Anterior cingulate cortex (tissue), 58 donors: ENCODE measurements at places on chromosomes 7 and 10.

DNA sequence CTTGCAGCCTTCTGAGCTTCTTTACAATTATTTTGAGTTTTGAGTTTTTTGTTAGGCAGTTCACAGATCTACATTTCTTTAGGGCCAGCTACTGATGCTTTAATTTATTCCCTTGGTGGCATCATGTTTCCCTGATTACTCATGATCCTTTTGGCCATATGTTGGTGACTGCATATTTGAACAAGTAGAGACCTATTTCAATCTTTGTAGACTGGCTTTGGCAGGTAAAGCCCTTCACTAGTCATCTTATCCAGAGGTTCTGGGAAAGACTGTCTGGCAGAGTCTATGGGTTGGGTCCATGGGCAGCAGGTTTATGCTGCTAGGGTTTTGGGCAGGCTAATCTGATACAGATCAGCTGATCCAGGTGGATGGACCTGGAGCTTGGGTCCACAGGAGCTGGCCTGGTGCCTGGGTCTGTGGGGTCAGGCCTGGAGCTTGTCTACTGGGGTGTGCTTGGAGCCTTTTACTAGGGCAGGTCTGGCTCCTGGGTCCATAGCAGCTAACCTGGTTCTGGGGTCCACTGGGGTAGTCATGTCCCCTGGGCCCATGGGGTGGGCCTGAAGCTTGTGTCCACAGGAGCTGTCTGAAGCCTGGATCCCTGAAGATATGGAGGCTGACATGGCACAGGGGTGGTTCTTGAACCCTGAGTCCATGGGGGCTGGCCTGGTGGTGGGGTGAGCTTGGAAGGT, 72.7 kb downstream of the GPR85 start:
- no peak for DNase-seq

DNA sequence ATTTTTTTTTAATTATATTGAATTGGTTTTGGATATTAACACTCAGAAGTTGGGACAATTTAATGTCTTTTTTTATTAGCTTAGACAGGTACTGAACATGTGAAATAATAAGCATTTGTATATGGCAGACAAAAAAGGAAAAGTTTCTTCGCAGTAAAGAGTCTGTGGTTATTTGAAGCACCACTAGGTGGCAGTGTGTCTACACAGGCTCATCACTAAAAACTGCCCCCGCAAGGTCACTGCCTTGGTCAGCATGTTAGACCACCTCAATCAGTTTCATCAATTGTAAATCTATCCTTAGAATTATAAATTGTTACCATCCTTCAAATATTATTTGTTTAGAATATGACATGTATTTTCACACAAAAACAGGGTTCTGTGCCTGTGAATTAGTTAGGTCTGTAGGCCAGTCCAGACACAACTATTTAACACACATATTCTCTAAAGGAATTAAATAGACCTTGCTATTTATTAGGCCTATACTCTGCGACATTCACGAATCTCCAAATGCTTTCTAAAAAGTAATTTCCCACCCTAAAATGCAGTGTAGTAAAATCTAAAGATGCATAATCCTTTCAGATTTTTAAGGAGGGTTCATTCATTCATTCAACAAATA, 17.0 kb downstream of the PNLIPRP3 start:
- DNase-seq = no peak

DNA sequence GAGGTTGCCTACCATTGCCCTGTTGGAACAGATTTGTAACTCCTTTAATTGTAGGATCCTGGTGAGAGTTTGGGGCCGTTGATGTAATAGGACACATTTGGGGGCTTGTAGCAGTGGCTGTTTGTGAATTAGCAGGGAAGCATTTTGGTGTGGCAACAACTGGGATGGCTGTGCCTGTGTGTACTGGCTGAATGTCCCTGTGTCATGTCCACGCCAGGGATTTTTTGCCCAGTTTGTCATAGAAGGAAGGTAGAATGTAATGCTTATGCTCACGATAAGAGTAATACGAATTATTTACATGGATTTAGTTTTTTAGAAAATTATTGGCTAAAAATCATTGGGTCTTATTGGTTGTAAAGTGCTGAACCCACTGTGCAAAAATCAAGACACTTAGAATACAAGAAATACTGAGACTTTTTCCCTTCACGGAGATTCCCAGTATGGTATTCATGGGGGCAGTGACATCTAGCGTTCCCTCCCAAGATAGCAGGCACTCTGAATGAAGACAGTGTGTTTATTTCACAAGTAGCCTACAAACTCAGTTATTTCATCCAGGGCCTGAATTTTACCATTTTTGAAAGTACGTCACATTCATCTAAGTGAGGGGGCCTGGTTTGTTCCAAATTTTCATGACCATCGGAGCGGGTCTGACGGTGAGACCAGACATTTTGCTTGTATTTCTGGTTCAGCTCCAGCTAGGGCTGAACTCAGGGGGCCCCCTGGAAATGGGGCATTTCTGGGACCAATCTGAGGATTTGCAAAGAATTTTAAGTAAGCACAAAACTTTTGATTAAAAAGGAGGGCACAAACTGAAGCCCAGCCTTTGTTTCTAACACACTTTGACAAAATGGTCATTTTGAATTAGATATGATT, 74.7 kb downstream of the CACNB2 start:
- DNase-seq = no peak

GRCh38 chr7:50450590-50451032, 461 bp upstream of the FIGNL1 start:
- DNase-seq = peak; percentile 63

DNA sequence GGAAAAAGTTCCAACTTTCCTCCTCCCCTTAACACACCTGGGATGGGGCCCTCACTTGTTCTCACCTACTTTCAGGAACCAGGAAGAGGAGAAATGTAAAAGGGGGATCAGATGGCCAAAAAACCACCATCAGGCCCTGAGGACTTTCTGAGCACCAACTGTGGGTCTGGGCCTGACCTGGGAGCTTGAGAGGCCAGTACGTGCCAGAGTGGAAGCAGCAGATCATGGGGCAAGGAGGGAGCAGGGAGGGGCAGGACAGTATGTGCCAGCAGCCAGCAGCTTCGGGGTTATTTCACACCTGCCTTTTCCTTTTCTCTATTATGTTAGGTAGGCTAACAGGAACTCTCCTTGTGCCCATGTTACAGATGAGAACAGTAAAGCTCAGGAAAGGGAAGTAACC, 118.8 kb upstream of the UNC5B start:
- no peak for DNase-seq

GRCh38 chr10:71799112-71799511, 25.8 kb upstream of the VSIR start:
- DNase-seq = no peak

- no peak for DNase-seq
Measured at GRCh38 chr7:56174346-56174874, 58.2 kb upstream of the NUPR2 start.

GRCh38 chr7:157526005-157526912, 189.5 kb downstream of the DNAJB6 start:
- DNase-seq = no peak

GRCh38 chr10:14439451-14440259, 108.9 kb upstream of the FRMD4A start:
- no peak for DNase-seq

DNA sequence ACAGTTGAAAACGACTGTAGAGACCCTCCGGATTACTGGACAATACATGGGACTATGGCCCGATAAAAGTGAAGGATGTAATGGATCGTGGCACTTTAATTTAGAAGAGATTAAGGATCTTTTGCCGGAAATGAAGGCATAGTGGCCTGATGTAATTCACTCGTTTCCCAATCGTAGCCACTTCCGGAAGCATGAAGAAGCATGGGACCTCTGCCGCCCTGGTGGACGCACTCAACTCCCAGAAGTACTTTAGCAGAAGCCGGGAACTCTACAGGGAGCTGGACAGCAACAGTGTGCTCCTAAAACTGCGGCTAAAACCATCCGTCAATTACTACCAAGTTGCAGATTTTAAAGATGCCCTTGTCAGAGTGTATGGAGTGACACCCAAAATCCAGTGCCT, 59.6 kb upstream of the NUPR2 start:
- no peak for DNase-seq

GRCh38 chr7:11213266-11213665, 239.6 kb downstream of the PHF14 start:
- no peak for DNase-seq

GRCh38 chr10:71725998-71726579, 6.5 kb upstream of the C10orf105 start:
- DNase-seq = no peak

DNA sequence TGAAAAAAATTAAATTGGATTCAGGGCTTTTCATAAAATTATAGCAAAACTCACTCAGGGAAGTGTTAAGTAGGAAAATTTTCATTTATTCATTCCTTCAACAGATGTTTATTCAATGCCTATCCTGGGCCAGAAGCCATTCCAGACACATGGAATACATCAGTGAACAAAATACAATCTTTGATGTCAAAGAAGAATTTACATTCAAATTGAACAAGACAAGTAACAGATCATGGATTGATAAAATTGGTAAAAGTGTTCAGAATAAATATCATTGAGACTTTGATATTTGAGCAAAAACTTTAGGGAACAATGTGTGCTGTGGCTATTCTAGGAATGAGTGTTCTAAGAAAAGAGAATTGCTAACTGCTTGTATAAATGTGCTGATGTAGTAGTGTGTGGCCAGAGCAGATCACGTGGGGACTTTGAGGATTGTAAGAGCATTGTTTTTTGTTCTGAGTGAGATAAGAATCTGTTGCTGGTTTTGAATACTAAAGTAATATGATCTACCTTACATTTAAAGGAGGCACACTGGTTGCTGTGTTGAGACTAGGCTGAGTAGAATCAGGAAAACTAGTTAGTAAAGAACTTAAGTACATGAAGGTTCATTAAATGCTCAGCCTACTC, 957.2 kb downstream of the PCDH15 start:
- no peak for DNase-seq

GRCh38 chr10:122229666-122230065, 41.4 kb upstream of the BTBD16 start:
- no peak for DNase-seq

DNA sequence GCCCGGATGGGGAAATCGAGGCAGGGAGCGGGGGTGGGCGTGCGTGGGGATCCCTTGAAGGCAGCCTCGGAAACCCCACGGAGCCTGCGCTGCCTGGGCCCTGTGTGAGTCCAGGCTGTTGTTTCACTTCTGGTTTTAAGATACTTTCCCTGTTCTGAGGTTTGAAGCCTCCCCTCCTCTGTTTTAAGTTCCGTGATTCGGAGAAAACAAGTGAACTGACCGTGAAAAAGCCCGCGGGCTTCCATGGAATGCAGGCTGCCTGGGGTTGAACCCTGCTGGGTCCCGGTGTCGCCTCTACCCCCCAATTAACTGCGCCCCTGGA, 401 bp downstream of the LRRC27 start:
- no peak for DNase-seq

- DNase-seq = no peak
Measured at GRCh38 chr10:58641095-58641531, 128.4 kb downstream of the BICC1 start.

DNA sequence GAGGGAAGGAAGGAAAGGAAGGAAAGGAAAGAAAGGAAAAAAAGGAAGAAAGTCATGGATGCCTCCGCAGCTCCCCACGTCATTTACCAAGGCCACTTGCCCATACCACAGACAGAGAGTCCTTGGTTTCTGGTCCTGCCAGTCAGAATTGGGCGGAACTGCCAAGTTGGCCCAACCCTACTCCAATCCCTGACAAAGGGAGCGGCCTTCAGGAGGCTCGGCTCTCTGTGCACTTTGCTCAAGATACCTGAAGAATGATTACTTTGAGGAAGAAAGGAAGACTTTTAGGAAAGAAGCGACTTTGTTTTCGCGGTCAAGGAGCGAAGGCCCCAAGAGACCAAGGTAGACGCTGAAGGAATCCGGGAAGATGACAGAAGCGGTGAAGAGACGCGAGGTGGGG, 49.1 kb upstream of the FXYD4 start:
- no peak for DNase-seq

- no peak for DNase-seq
Measured at GRCh38 chr7:91656541-91657482, 223.7 kb downstream of the MTERF1 start.

GRCh38 chr7:151830121-151830830, 46.6 kb downstream of the PRKAG2 start:
- no peak for DNase-seq

GRCh38 chr10:1545524-1545923, 191.8 kb downstream of the ADARB2 start:
- no peak for DNase-seq

DNA sequence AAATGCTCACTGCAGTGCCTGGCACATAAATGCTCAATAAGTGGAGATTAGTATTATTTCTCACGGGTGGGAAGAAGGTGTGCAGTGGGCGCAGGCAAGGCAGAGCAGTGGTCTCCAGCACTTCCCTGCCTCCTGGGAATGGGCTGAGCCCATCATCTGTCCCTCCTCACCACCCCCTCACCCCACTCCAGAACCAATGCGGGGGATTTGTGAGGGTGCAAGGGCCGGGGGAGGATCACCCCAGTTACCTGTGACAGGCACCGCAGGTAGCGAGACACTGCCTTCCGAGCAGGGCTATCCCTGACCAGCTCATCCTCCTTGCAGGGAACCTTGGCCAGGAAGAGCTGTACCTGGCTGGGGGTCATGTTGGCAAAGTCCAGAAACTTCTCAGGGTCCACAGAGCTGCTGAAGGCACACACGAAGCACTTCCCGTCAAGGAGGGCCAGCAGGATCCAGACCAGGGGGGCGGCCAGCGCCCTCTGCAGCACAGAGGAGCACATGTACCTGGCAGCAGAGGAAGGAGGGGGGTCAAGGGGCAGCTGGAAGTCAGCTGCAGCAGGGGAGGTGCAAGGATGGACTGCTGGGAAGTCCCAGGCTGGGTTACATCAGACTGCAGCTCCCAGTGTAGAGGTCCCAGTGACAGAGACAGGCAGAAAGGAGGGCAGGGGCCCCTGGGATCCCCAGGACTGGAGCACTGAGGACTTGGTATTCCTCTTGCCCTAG, 2.8 kb downstream of the CALHM3 start:
- no peak for DNase-seq

DNA sequence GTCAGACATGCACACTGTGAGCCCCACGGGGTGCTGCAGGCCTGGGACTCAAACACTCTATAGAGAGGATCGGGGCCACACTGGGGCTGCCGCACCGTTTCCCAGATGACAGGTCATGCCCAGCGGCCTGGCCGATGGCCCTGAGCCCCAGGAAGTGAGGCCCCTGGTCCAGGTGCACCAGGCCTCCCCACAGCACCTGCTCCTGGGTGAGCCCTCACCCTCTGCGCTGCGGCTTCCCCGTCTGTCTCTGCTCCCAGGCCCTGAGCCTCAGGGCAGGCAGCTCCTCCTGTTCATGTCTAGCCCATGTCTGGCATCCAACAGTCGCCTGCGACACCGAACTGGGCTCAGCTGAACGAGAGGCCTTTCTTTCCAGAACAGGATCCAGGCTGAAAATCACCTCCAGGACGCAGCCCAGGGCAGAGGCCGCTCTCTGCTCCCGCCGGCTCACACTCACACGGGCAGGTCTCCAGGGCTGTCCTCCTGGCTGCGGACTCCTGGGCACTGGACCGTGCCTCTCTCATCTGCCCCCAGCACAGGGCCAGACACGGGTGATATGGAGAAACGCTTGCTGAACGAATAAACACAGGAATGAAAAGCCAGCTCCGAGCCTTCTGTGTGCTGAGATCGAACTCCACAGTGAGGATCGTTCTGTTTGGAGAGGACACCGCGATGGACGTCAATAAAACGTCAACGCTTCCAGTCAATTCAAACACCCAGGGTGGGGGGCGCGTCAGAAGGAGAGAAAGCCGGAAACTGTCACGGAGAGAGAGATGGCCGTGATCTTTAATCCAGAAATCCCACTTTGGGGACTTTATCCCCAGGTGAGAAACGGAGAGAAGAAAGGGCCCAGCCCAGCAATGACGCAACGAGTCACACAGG, 202.4 kb downstream of the ELFN1 start:
- DNase-seq = no peak
